ENCODE measurements at places on chromosomes 7 and 10.

- no peak for DNase-seq
Measured at GRCh38 chr10:115861455-115861854, 411.6 kb downstream of the GFRA1 start.

DNA sequence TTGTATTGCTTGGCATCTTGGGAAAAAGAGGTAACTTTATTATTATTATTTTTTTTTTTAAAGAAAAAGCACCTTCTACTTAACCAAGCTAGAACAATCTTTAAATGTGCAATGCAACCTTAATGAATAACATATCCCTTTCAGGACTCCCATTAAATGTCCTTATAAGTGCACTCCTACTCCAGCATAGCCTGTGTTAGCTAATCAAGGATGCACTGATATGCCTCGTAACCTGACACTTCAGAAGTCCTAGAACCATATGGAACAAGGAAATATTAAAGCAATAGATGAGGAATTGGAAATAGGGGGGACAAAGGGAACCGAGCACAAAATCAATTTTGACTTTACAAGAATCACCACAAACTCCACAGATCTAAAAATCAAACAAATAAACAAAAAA, 522.4 kb downstream of the PARD3 start:
- DNase-seq, result no peak

- no peak for DNase-seq
Measured at GRCh38 chr7:42342381-42342780, 105.4 kb upstream of the GLI3 start.

DNA sequence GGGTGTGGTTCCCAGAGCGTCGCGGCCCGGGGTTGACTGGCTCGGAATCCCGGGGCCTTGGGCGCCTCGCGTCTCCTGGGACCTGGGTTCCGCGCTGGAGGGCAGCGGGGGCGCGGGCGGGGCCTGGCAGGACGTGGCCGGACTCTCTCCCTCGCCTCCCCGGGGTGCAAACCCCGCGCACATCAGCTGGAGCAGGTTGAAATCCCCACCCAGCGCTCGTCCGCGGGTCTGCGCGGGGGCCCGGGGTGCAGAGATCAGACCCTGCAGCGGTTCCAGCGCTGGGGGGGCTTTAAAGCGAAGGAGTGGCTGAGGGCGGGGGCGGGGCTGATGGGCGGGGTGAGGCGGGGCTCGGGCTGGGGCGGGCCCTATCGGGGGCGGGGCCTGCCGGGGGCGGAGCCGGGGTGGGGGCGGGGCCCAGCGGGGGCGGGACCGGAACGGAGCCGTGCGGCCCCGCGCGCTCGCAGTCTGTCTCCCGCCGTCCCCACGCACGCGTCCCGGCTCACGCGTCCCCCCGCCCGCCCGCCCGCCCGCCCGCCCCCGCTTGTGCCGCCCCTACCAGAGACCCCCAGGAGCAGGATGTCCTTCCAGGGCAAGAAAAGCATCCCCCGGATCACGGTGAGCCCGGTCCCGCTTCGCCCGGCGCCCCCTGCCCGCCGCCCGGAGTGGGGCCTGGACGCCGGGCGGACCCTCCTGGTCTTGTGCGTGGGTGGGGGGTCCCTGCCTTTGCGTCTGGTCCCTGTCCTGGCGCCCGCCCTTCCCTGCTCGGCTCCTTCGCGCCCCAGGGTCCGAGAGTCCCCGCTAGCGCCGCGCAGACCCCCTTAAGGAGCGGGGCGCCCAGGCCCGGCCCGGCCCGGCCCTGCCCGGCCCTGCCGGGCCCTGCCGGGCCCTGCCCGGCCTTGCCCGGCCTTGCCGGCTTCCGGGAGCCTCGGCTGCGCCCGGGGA, at the start of gene DPYSL4:
Gene DPYSL4 (plus strand): TSS at position 461 of the 942 bp plus-strand sequence. CDS start 116 bp downstream, at position 577.
- DNase-seq, result no peak

All from GM04503 (cell line).